ENCODE measurements at places on chromosomes 7 and 10. TPM values are rescaled to one million over a fixed set of nuclear protein-coding genes. Genes with fewer than 3 reads are reported as not detected.

GRCh38 chr10:69292459-69292858 is 14.2 kb downstream of the HK1 start:
- no peak for DNase-seq

GRCh38 chr10:44755481-44755880 is 155.7 kb upstream of the TMEM72 start:
- no peak for DNase-seq

- DNase-seq = no peak
These were observed 143.8 kb downstream of the TEX36 start for GRCh38 chr10:125538947-125539731.

DNA sequence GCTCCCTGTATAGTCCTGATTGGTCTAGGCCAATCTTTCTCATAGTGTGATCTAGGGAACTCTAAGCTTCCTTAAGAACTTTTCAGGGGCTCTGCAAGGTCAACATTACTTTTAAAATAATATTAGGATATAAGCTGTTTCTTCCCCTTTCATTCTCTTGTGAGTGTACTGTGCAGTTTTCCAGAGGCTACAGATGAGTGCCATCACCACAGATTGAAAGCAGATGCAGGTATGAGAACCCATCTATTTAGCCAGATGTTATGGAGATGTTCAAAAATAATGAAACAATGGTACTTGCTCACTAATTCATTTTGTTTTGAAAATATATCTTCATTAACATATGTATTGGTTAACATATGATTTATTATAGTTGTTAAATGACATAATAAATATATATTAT is 169.2 kb upstream of the SEMA3A start:
- no peak for DNase-seq

GRCh38 chr7:35448486-35448885 is 194.6 kb upstream of the TBX20 start:
- no peak for DNase-seq

DNA sequence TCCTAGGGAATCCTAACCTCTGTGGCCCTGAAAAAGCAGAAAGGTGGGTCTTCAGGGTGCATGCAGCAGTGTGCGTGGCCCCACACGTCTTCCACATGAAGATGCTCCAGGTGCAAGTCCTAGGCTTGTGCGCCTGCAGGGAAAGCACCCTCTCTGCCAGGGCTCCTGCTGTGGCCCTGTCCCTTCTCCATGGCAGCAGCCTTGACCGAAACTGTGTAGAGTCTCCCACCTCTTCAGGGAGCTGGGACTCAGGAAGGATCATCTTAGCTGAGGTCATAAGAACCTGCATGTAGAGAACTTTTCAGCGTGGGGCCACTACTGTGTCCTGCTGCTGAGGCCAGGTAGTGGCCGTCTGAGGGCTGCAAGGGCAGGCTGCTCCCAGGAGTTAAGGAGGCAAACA is 6.3 kb upstream of the CSGALNACT2 start:
- DNase-seq = no peak

DNA sequence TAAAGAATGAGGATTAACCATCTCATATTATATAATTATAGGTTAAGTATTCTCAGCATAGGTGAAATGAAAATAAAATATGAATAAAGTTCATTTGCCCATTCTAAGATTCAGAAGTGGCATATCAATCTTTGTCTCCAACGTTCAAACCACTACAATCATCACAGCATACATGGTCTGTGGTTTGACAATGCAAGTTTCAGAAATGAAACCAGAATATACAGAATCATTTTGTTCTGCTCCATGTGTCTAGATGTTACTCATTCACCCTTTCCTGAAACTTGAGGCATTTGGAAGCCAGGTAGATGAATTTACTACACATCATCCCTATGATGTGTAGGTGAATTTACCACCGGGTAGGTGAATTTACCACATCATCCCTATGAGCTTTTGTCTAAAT is 44.5 kb upstream of the PPP1R3A start:
- no peak for DNase-seq

DNA sequence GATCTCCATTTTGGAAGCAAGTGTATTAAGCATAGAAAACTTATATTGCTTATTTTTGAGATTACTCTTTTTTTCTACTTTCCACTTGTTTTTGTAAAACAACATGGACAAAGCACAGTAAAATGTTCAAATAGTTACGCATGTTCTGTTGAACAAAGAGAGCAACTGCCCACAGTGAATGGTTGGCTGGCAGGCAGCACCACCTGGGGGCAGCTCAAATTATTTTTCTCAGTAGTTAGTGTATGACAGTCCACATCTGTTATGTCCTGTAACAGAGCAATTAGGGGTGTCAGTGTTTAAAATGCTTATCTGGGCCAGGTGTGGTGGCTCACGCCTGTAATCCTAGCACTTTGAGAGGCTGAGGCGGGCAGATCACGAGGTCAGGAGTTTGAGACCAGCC is 46.1 kb upstream of the CACUL1 start:
- DNase-seq = peak; percentile 15

DNA sequence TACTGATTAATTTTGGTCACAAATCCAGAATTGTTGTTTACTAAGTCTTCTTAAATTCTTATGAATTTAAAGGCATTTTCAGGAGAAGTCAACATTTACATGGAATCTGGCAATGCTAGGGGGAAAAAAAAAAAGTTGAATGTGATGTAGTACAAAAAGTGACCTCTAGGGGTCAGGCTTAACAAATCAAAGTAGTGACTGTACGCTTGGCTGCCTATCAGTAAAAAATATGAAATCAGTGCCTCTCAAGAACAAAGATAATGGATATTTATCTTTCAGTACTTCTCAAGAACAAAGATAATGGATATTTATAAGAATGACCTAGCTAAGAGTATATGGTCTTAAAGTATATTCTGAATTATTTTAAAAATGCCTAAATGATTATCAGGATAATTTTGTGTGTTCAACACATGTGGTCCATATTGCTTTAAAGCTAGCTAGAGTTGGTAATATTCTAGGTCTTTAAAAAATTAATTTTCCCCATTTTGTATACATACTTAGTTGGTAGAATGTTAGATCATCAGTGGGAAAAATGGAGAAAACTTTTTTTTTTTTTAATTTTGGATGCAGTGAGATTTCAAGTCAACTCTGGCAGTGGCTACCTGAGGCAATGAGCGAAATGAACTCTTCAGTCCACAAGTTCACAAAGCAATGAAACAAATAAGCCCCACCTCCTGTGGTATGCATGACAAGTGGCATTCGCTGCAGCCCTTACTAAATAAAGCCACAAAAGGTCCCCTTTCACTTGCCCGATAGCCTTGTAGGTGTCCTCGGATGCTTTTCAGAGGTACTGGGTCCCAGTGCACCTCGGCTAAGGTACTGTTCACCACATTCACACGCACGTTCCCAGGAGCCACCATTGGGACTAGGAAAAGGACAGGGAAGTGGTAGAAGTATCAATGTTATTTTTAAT is 51.2 kb upstream of the LAMB4 start:
- peak; percentile 47 for DNase-seq

DNA sequence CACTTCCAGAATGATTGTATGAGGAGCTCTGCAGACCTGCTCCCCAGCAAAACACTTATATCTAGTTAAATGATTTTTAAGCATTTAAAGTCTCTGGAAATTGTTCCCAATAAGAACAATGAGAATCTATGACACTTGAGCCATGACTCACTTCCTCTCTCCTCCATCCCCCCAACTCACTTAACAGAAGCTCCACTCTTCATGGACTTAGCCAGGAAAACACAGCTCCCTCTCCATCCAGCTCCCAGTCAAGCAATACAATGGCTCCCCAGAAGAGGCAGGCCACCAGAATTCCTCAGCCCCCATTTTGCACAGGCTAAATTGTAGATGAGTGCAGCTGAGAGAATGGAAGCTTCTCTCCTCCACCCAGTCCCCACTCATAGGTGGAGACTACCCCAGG is 27.0 kb downstream of the AOC1 start:
- DNase-seq = peak; percentile 57

- DNase-seq = peak; percentile 84
These were observed 22.7 kb upstream of the KCNK18 start for GRCh38 chr10:117174439-117175214.

GRCh38 chr10:43393606-43394360 is 15.2 kb downstream of the HNRNPF start:
- DNase-seq = no peak

- DNase-seq = no peak
These were observed 100.3 kb upstream of the SVIL start for GRCh38 chr10:29734962-29735627.

DNA sequence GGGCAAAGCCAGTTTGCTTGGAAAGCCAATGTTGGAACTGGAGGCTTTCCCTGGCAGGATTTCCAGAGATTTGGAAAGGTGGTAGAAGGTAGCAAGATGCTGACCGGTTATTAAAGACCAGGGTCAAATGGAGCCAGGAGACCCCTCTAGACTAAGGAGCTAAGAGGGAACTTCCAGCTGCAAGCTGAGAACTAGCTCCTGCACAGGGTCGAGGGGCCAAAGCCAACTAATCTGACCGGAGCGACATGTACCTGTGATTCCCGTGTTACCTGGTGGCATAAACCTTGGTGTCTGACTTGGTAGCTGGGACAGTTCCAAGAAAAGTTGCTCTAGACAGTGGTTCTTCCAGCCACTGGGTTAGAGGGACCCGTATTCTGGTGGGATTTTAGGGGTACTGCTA is 41.8 kb downstream of the SPDYE5 start:
- DNase-seq = no peak

GRCh38 chr7:93310346-93310745 is 78.2 kb downstream of the VPS50 start:
- peak; percentile 46 for DNase-seq

- peak; percentile 98 for DNase-seq
These were observed 31.8 kb downstream of the GSTO2 start for GRCh38 chr10:104300736-104301292.

DNA sequence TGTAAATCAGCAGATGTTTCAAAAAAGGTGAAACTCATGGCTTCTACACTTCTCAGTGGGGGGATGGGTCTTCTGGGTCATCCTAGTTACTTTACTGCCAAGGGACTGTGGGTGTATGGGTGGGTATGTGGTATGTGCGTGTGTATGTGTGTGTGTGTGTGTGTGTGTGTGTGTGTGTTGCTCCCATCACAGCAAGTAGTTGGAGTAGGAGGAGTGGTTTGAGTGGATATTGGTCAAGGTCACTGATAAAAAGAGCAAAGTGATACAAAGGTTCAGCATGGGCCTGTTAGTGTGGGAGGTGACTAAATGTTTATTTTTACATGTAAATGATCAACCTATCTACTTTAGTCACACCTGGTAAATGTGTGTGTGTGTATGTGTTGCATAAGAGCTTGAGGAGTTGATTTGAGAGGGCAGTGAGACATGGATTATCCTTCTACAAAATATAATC is 11.8 kb upstream of the COBL start:
- DNase-seq = no peak

DNA sequence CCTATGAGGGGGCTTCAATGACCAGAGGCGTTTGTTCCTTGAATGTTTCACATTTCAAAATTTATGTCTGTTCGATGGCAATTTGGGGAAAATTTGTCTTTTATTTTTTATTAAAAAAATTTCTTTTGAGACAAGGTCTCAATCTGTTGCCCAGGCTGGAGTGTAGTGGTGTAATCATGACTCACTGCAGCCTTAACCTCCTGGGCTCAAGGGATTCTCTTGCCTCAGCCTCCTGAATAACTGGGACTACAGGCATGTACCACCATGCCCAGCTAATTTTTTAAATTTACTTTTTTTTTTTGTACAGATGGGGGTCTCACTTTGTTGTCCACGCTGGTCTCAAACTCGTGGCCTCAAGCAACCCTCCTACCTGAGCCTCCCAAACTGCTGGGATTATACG is 39.7 kb downstream of the OTUD1 start:
- no peak for DNase-seq

GRCh38 chr7:51589111-51589510 is 272.5 kb upstream of the COBL start:
- no peak for DNase-seq

DNA sequence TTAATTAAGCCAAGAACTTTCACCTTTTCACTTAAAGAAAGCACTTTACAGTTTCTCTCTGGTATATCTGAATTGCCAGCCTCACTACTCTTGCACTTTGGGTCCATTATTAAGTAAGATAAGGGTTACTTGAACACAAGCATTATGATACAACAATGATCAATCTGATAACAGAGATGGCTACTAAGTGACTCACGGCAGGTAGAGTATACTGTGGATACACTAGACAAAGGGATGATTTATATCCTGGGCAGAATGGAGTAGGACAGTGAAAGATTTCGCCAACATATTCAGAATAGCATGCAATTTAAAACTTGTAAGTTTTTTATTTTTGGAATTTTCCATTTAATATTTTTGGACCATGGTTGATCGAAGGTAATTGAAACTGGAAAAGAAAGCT is 34.3 kb upstream of the ITGB8 start:
- peak; percentile 46 for DNase-seq

- DNase-seq = no peak
These were observed 660 bp downstream of the VCL start for GRCh38 chr10:73998623-73998928.

GRCh38 chr7:148091882-148092281 is 498.7 kb upstream of the C7orf33 start:
- no peak for DNase-seq

DNA sequence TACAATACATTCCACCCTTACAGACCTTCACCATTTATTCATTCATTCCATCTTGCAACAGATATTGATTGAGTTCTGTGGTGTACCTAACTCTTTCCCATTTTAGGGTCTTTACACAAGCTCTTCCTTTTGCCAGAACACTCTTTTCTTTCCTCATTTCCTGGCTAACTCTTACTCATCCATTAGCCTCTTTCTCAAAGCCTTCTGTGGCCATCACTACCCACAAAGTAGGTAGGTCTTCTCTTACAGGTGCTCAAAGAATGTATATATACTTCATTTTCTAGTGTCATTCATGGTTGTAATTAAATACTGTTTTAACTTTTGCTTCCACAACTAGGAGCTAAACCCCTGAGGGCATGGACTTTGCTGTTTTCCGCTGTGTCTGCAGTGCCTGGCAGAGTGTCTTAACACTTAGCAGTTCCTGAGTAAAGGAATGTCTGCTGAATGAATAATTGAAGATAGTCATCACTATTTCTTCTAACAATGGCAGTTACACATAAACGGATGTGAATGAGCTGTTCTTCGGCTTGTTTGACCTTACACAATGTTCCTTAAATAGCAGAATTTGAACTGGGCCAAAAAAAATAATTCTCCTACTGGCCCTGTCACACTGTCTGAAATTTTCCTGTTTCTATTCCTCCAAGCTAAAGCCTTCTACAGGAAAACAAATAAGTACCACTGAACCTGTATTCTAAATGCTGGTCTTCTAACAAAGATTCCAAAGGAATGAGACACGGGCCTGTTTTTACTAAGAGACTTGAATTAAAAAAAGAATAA is 15.1 kb downstream of the BCAP29 start:
- peak; percentile 91 for DNase-seq

- DNase-seq = peak; percentile 62
These were observed 169.7 kb upstream of the PHYHIPL start for GRCh38 chr10:59006511-59007306.

SFTPA1 gene
- not detected for total RNA-seq

SGCE gene
- 24.0 TPM for total RNA-seq

RARRES2 gene
- total RNA-seq = 48.7 TPM

GBX1 gene
- 0.41 TPM for total RNA-seq

MXI1 gene
- total RNA-seq = 2.6 TPM

ASB15 gene
- total RNA-seq = not detected

WDR86 gene
- total RNA-seq = not detected

KCNH2 gene
- total RNA-seq = 1.7 TPM

Data from A172 (cell line).